ENCODE measurements at places on chromosomes 6 and 20. TPM values are rescaled to one million over a fixed set of nuclear protein-coding genes. Genes with fewer than 3 reads are reported as not detected.

- DNase-seq = no peak
Measured at GRCh38 chr6:100493206-100493888, 28.6 kb upstream of the SIM1 start.

GRCh38 chr6:127518710-127519468, at the start of gene MTCL3:
TSS of gene MTCL3 (minus strand) at chr6:127519335.
- DNase-seq = peak; percentile 82

DNA sequence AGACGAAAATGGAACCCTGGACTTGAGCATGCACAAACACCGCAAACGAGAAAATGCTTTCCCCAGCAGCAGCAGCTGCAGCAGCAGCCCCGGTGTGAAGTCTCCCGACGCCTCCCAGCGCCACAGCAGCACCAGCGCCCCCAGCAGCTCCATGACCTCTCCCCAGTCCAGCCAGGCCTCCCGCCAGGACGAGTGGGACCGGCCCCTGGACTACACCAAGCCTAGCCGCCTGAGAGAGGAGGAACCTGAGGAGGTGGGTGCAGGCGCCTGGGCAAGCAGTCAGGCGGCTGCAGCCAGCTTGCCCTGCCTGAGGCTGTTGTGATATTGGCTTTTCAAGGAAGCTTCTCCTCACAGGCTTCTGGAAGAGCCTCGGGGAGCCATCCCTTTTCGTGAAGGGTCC, 35.8 kb upstream of the PCMTD2 start:
- no peak for DNase-seq

GRCh38 chr20:3161316-3162079, 1.8 kb upstream of the FASTKD5 start:
- DNase-seq = no peak

- peak; percentile 25 for DNase-seq
Measured at GRCh38 chr6:130050230-130050629, 31.8 kb downstream of the L3MBTL3 start.

DNA sequence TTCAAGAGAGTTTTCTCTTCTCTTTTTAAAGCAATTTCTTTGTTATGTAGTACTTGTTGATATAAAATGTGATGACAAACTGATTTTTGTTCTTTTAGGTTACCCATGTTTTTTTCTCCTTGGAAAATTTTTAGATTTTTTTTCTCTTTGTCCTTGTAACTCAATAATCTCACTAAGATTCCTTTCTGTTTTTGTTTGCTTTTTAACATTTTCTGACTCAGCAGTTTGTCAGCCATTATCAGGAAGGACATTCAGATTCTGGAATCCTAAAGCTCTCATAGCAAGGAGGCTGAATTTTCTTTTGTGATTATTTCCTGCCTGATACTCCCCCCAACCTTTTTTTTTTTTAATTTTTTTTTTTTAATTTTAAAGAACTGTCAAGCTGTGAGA, 75.2 kb upstream of the CITED2 start:
- DNase-seq = peak; percentile 31

GRCh38 chr6:144528743-144529425, 243.7 kb downstream of the UTRN start:
- peak; percentile 44 for DNase-seq

GRCh38 chr6:55621244-55621643, 42.3 kb upstream of the HMGCLL1 start:
- no peak for DNase-seq

TULP1 gene
- total RNA-seq = not detected

SLX4IP gene
- 4.7 TPM for total RNA-seq
